Chondrocyte (in vitro differentiated cells): ENCODE measurements at places on chromosomes 7 and 10.
A peak's percentile ranks its signal among the peaks of the same experiment; 100 is the strongest.

- H3K4me1 ChIP-seq: no peaks in the 10 kb centered on the region
- H3K4me3 ChIP-seq: no peak overlapping the region
- no peak overlapping the region for H3K27ac ChIP-seq
Measured at GRCh38 chr7:72493850-72494661, 81.9 kb upstream of the CALN1 start.

GRCh38 chr10:76869931-76870330 is 767.7 kb downstream of the KCNMA1 start:
- H3K27ac ChIP-seq: no peak overlapping the region
- no peak overlapping the region for H3K4me3 ChIP-seq
- H3K4me1 ChIP-seq: peaks cover 13% of the 10 kb centered on the region
- no peak for DNase-seq

GRCh38 chr10:77398986-77399755 is 238.4 kb downstream of the KCNMA1 start:
- H3K27ac ChIP-seq: no peak overlapping the region
- peaks cover 37% of the 10 kb centered on the region for H3K4me1 ChIP-seq
- DNase-seq: no peak
- H3K27me3 ChIP-seq: no peaks in the 10 kb centered on the region

- H3K4me1 ChIP-seq: peaks cover 38% of the 10 kb centered on the region
- DNase-seq: no peak
- H3K27me3 ChIP-seq: no peaks in the 10 kb centered on the region
- H3K4me3 ChIP-seq: no peak overlapping the region
- no peaks in the 10 kb centered on the region for H3K36me3 ChIP-seq
- H3K27ac ChIP-seq: no peak overlapping the region
Measured at GRCh38 chr7:22385326-22385725, 28.4 kb upstream of the RAPGEF5 start.

DNA sequence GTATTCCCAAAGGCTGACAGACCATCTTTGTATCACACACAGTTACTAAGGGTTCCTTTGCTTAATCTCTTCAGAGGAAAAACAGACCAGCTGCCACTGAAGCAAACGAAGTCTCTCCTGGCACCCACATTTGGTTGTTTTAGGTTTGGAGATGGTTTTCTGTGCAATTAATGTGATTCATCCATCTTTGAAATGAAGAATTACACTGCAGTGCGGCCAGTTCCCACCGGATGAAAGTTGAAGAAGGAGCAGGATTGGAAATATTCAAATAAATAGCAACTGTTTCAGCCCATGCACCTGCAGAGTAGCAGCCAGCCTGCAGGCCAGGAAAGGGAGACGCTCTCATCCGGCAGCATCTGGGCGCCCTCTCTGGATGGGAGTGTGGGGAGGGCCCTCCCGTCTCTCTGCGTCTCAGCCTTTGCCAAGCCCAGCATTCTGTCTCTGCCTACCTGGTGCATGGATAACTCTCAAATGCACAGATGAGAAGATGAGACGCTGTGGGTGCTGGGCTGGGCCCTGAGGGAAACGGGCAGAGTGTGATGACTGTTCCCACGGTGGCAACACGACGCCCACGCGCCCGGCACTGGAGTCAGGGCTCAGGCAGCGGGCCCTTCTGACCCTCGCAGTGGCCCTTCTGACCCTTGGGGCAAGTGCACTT is 214.0 kb downstream of the PTPRN2 start:
- H3K4me3 ChIP-seq: no peak overlapping the region
- no peak overlapping the region for H3K27ac ChIP-seq
- H3K4me1 ChIP-seq: no peaks in the 10 kb centered on the region
- peak; percentile 62 for DNase-seq
- H3K36me3 ChIP-seq: no peaks in the 10 kb centered on the region
- H3K27me3 ChIP-seq: peaks cover 2% of the 10 kb centered on the region

GRCh38 chr10:4069491-4069890 is 284.5 kb upstream of the KLF6 start:
- no peak overlapping the region for H3K27ac ChIP-seq
- peaks cover 32% of the 10 kb centered on the region for H3K4me1 ChIP-seq
- H3K4me3 ChIP-seq: no peak overlapping the region
- no peaks in the 10 kb centered on the region for H3K27me3 ChIP-seq

DNA sequence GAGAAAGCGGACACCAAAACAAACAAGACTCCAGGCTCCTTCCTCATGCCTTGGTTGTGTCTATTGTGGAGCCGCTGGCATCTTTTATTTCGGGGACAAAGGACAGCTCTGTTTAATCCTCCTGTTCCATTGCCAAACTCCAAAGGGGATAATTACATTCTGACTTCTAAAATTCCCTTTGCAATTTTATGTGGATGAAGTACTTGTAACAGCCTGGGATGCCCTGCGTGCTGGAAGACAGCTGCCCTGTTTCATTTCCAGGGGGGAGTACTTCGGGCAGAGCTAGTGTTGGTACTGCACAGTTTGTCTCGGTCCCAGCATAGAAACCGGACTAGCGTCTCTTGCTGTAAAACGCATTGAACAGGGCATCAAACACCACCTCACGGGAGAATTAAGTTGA is 90.9 kb downstream of the BAMBI start:
- H3K27ac ChIP-seq: no peak overlapping the region
- no peaks in the 10 kb centered on the region for H3K27me3 ChIP-seq
- DNase-seq: no peak
- peaks cover 9% of the 10 kb centered on the region for H3K4me1 ChIP-seq

DNA sequence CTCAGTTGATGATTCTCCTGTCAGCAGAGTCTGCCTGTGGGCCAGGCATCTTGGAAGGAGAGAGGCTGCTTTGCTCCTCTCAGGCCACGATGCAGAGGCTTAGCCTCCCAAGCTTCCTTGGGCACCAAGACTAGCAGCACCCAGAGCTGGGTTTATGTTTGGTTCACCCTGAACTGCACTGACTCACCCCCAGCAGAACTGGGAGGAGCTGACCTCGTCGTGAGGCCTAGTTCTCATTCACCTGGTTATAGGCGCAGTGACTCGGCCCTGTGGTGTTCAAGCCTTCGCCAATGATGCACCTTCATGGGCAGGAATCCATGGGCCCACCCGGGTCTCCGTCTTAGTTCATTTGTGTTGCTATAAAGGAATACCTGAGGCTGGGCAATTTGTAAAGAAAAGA is 122.0 kb upstream of the ZNF438 start:
- peaks cover 45% of the 10 kb centered on the region for H3K4me1 ChIP-seq
- DNase-seq: no peak
- no peaks in the 10 kb centered on the region for H3K27me3 ChIP-seq
- peak overlapping the region; percentile 10 for H3K27ac ChIP-seq
- no peak overlapping the region for H3K4me3 ChIP-seq

DNA sequence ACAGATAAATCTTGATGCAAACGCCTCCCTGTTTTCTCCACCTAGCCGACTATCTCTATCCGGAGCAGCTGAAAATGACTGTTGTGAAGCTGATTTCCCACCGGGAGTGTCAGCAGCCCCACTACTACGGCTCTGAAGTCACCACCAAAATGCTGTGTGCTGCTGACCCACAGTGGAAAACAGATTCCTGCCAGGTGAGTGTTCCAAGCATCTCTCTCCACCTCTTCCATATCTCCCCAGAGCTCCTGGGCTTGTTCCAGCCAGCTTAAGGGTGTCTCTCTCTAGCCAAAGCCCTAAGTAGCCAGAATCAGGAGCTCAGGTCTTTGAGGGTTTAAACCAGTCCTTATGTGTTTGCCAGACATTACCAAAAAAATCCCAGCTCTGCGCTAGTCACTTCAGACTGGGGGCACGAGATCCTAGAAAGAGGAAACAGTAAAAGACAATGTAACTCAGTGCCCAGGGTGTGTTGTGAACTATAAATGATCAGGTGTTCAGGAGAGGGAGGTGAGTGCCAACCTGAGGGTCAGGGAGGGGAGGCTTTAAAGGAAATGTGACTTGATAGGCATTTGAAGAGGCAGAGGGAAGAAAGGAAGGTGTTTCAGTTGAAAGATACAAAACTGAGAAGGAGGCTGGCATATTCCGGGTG is 4.4 kb downstream of the PLAU start:
- H3K27me3 ChIP-seq: no peaks in the 10 kb centered on the region
- H3K36me3 ChIP-seq: peaks cover 38% of the 10 kb centered on the region
- no peak overlapping the region for H3K4me3 ChIP-seq
- peak overlapping the region; percentile 6 for H3K27ac ChIP-seq
- no peak for DNase-seq

DNA sequence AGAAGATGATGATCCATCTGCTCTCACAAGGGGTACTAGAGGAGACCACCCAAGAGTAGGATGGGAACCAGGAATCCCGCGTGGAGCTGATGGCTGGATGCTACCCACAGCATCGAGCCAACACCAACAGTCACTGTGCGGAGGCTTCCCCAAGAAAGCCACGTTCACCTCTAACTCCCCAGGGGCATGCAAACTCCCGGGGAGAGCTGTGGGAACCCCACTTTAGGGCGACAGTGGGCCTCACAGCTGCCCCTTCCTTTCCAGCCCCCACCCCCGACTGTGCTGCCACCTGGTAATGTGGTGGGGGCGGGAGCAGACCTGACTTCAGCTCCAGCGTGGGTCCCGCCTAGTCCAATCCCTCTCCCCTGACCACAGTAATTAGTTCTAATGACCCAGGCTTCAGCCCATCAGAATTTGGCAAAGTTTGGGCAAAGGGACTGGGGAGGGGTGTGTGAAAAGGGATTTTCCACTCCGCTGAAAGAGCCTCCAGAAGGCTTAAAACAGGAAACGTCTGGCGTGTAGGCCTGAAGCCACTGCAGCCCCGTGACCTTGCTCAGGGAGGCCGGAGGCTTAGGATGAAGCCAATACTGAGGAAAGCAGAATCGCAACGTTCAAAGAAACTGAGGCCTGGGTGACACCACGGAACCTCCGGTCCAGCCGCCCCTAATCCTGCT is 20.3 kb downstream of the ASB13 start:
- no peaks in the 10 kb centered on the region for H3K4me1 ChIP-seq
- H3K36me3 ChIP-seq: peaks cover 31% of the 10 kb centered on the region
- DNase-seq: no peak
- H3K27me3 ChIP-seq: no peaks in the 10 kb centered on the region

DNA sequence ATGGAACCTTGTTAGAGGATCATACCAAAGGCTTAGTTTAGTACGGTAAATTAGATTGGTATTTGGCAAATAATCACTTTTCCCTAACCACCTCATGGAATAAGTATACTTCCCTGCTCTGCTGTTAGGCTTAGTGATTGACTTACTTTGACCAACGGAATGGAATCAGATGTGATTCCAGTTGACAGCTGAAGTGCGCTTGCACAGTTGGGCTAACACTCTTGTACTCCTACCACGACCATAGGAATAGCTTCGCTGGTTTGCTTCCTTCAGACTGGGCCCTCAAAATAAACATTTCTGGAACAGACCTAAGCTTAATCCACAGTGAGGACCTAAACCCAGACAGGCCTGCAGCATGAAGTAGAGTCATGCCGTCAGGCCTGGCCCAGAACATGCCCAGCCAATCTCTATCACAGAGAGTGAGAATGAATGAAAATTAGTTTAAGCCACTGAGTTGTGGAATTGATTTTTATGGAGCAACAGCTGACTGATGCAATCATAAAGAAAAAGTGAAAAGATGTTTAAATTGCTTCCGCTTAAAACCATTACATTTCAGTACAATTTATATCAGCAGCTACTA is 122.3 kb downstream of the DOCK4 start:
- no peaks in the 10 kb centered on the region for H3K36me3 ChIP-seq
- peak overlapping the region; percentile 92 for H3K27ac ChIP-seq
- peaks cover 84% of the 10 kb centered on the region for H3K4me1 ChIP-seq
- no peaks in the 10 kb centered on the region for H3K27me3 ChIP-seq

- H3K4me1 ChIP-seq: peaks cover 40% of the 10 kb centered on the region
- peaks cover 6% of the 10 kb centered on the region for H3K27me3 ChIP-seq
- peak within 1 kb of the TSS; percentile 85 for H3K27ac ChIP-seq
- DNase-seq: no peak
- no peaks in the 10 kb centered on the region for H3K36me3 ChIP-seq
Measured at GRCh38 chr10:98267894-98268693, at the start of gene LOXL4. LOXL4 (minus strand) TSS chr10:98268194; CDS start chr10:98263019, 5,175 bp downstream.

DNA sequence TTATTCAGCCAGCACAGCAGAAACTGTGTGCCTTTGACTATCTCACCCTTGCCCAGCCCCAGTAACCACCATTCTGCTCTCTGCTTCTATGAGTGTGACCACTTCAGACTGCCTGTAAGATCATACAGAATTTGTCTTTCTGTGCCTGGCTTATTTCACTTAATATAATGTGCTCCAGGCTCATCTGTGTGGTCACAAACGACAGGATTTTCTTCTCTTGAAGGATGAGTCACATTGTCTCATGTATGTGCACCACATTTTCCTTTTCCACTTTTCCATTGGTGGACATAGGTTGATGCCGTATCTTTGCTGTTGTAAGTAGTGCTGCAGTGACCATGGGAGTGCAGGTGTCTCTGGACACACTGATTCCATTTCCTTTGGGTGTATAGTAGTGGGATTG is 122.5 kb upstream of the LANCL2 start:
- H3K4me3 ChIP-seq: no peak overlapping the region
- H3K27me3 ChIP-seq: no peaks in the 10 kb centered on the region
- H3K27ac ChIP-seq: no peak overlapping the region
- peaks cover 21% of the 10 kb centered on the region for H3K4me1 ChIP-seq
- no peaks in the 10 kb centered on the region for H3K36me3 ChIP-seq

DNA sequence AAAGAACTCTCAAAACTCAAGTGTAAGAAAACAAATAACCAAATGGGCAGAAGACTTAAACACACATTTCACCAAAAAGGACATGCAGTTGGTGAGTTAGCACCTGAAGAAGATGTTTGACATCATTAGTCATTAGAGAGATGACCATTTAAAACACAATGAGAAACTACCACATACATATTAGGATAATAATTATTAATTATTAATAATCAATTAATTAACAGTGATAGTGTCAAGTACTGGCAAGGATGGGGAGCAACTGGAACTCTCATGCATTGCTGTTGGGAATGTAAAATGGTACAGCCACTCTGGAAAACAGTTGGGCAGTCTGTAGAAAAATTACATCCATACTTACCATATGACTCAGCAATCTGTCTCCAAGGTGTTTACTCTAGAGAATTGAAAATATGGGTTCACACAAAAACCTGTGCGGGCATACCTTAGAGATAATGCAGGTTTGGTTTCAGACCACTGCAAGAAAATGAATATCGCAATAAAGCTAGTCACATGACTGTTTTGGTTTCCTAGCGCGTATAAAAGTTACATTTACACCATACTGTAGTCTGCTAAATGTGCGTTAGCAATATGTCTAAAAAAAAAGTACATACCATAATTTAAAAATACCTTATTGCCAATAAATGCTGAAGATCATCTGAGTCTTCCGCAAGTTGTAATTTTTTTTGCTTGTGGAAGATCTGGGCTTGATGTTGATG is 30.3 kb downstream of the ARID5B start:
- no peak overlapping the region for H3K27ac ChIP-seq
- no peak for DNase-seq
- H3K36me3 ChIP-seq: peaks cover 15% of the 10 kb centered on the region
- no peak overlapping the region for H3K4me3 ChIP-seq
- H3K4me1 ChIP-seq: peaks cover 24% of the 10 kb centered on the region

- peaks cover 13% of the 10 kb centered on the region for H3K4me1 ChIP-seq
- peak overlapping the region; percentile 85 for H3K27ac ChIP-seq
- DNase-seq: no peak
- peak overlapping the region; percentile 94 for H3K4me3 ChIP-seq
- H3K36me3 ChIP-seq: no peaks in the 10 kb centered on the region
- no peaks in the 10 kb centered on the region for H3K27me3 ChIP-seq
Measured at GRCh38 chr7:69599286-69599954, 1.1 kb downstream of the AUTS2 start.
